ENCODE measurements at places on chromosomes 6 and 20.
A peak's percentile ranks its signal among the peaks of the same experiment; 100 is the strongest.

GRCh38 chr20:1273366-1273765 lies 7.3 kb downstream of the SNPH start:
- DNase-seq, result no peak

GRCh38 chr6:35543459-35544193 lies 30.9 kb upstream of the TULP1 start:
- DNase-seq, result no peak

DNA sequence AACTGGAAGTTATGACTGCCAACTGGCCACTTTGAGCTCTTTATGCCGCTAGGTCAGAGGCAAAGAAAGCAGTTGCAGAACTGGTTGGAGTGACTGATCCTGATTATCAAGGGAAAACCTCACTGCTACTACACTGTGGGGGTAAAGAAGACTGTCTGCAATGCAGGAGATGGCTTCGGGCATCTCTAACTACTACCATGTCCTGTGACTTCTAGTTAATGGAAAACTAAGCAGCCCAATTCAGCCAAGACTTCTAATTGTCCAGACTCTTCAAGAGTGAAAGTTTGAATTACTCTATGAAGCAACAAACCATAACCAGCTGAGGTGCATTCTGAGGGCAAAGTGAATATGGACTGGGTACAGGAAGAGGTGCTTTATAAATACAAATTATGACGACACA lies 773.6 kb upstream of the SLC35B3 start:
- no peak for DNase-seq

GRCh38 chr6:125714441-125715090 lies 34.9 kb upstream of the HEY2 start:
- no peak for DNase-seq

DNA sequence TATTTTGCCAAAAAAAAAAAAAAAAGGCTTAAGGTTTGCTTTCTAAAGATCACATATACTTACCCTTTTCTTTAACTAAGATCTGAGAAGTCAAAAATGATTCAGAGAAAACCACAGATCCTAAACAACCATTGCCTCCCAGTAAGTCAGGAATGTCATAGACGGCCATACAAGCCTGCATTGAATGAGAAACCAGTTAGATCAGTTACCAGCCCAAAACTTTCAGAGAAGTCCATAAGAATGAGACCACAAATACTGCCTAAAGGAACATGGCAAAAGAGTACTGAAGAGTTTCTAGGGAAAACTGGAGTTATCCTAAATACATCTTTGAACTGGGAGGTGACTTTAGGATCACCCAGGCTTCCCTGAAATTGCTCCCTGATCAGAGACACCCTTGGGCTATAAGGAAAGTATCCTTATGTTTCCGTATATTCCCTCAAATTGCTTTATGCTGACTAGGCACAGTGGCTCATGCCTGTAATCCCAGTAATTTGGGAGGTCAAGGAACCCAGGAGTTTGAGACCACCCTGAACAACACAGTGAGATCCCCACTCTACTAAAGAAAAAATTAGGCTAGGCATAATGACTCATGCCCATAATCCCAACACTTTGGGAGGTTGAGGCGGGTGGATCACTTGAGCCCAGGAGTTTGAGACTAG lies 79.4 kb upstream of the SLC4A11 start:
- DNase-seq, result no peak

GRCh38 chr6:22049002-22049401 lies 247.8 kb downstream of the PRL start:
- DNase-seq, result no peak

- DNase-seq, result no peak
Observed at GRCh38 chr6:146997062-146997461, 207.2 kb upstream of the STXBP5 start.

- DNase-seq, result no peak
Observed at GRCh38 chr6:110359556-110359955, 1.4 kb upstream of the METTL24 start.

GRCh38 chr20:17762873-17763557 lies 63.2 kb downstream of the BANF2 start:
- no peak for DNase-seq

DNA sequence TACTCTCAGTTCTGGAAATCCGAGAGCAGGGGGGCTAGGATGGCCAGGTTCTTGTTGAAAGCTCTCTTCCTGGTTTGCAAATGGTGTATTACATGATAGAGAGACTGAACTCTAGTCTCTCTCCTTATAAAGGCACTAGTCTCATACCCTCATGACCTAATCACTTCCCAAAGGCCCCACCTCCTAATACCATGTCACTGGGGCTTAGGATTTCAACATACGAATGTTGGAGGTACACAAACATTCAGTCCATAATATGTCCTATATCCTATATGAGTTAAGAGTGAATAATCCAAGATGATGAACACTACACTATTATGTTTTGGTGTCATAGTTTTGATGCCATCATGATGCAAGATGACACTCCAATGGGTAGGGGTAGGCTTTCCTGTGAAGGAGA lies 20.0 kb upstream of the TXLNB start:
- DNase-seq, result no peak

GRCh38 chr6:148175550-148176188 lies 167.0 kb upstream of the SASH1 start:
- DNase-seq, result no peak

GRCh38 chr6:18386298-18386976 lies 713 bp upstream of the RNF144B start:
- DNase-seq, result no peak

- DNase-seq, result no peak
Observed at GRCh38 chr6:134740473-134741199, 209.3 kb downstream of the ALDH8A1 start.

DNA sequence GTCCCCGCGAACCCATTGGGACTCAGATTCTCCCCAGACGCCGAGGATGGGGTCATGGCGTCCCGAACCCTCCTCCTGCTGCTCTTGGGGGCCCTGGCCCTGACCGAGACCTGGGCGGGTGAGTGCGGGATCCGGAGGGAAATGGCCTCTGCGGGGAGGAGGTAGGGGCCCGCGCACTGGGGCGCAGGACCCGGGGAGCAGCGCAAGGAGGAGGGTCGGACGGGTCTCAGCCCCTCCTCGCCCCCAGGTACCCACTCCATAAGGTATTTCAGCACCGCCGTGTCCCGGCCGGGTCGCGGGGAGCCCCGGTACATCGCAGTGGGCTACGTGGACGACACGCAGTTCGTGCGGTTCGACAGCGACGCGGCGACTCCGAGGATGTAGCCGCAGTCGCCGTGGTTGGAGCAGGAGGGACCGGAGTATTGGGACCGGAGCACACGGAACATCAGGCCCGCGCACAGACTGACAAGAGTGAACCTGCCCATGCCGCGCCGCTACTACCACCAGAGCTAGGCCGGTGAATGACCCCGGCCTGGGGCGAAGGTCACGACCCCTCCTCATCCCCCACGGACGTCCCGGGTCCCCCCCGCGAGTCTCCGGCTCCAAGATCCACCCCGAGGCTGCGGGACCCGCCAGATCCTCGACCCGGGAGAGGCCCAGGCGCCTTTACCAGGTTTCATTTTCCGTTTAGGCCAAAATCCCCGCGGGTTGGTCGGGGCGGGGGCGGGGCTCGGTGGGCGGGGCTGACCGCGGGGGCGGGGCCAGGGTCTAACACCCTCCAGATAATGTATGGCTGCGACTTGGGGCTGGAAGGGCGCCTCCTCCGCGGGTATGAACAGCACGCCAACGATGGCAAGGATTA lies 15.7 kb upstream of the HLA-A start:
- peak; percentile 78 for DNase-seq

- DNase-seq, result no peak
Observed at GRCh38 chr6:157881342-157881741, 58.3 kb downstream of the SNX9 start.

GRCh38 chr6:163814494-163815364 lies 400.2 kb downstream of the QKI start:
- no peak for DNase-seq

DNA sequence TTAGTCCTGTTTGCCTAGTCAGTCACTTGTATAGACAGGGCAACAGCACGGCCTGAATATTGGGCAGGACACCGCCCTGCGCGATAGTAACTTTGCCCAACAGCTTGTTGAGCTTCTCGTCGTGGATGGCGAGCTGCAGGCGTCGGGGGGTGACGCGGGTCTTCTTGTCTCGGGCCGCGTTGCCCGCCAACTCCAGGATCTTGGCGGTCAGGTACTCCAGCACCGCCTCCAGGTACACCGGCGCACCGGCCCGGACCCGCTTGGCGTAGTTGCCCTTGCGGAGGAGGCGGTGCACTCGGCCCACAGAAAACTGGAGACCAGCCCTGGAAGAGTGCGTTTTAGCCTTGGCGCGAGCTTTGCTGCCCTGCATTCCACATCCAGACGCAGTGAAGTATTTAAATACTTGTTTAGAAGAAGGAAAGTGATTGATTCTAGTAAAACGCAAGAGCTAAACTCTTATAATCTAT lies 92.8 kb upstream of the BTN3A2 start:
- DNase-seq, result peak; percentile 32

Data from activated naive CD4-positive, alpha-beta T cell (primary cell).